ENCODE measurements at places on chromosomes 1 and 21.

DNA sequence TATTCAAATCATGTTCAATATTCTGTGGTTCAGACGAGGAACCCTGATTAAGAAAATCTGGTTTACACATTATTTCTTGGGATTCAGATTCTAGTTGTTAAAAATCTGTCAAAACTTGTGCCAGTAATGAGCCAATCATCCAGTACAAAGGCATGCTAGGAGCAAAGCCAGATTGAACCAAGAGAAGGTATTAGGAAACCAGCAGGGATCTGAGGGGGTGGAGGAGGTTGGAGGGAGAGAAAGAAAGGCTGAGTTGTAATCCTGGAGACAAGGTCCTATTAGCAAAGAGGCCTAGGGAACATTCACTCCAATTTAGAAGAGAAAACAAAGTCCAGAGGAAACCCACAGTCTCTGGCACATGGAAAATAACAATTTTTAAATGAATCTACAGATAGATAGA is 352.9 kb downstream of the LTN1 start:
- DNase-seq: no peak

DNA sequence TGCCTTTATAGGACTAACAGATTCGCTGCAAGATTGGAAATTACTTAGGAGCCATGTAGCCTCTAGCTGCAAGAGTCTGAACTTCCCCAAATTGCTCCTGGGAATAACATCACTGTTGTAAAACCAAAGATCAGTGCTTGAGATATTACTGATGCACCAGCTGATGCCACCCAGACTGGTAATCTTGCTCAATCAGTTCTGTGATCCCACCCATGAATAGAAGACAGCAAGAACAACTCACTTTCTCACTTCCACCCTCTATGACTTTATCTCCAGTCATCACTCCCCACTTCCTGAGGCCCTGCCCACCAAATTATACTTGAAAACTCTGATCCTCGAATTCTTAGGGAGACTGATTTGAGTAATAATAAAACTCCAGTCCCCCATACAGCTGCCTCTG is 1011.1 kb downstream of the PLA2G4A start:
- no peak for DNase-seq

- DNase-seq: no peak
These were observed 61.9 kb downstream of the TIAM1 start for GRCh38 chr21:31282095-31282709.

- no peak for DNase-seq
These were observed 55.8 kb downstream of the HUNK start for GRCh38 chr21:31928656-31929055.

DNA sequence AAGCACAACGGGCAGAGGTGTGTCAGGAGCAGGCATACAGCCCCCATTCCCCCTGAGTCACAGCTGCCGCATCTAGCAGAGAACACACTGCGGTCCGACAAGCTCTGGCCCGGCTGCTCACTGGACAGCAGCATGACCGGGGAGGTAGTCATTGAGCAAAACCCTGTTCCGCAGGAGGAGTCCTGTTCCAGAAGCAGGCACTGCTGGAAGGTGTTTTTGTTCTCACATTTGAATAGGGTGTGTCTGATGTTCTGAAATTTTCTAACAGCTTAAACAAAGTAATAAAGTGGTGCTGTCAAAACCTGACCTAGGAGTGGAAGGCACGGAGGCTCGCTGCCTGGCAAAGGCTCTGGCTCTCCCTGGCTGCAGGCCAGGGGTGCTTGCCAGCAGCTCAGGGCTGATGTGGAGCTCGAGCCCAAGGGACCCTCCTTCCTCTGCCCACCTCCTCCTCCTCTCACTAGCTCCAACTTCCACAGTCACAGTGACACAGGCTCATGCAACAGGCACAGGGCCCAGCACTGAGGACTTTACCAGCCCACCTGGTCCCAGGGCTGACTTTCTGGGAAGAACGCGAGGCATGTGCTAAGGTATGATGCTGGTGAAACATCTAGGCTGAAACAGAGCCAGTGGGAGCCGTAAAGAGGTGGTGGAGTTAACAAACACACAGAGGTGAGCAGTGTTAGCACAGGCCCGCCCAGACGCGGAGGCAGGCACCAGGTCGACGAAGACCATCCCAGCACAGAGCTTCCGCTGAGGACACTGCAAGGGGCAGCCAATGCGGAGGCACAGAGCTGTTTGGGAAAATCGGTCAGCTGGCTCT is 118.6 kb upstream of the IFFO2 start:
- peak; percentile 82 for DNase-seq

- DNase-seq: no peak
These were observed 19.1 kb downstream of the MATN1 start for GRCh38 chr1:30704271-30704670.

GRCh38 chr1:168621356-168621755 is 45.0 kb downstream of the XCL1 start:
- DNase-seq: no peak

DNA sequence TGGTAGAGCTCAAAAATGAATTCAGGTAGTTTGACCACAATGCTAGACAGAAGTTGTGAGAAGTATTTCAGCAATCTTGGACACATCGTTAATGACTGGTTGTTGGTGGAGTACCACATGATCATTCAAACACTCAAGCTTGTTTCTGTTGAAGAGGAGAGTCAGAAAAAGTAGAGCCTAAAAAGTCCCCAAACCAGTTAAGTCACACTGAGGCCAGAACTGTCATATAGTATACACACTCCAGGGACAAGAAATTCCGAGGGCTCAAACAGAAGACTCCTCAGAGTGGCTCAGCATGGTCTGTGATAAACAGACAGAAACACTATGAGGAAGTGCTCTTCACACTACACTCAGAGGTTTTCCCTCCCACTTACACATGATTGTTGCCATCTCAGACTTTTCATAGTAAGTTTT is 5.8 kb downstream of the TRIM33 start:
- DNase-seq: no peak

GRCh38 chr21:38039369-38039768 is 123.1 kb upstream of the KCNJ6 start:
- no peak for DNase-seq

DNA sequence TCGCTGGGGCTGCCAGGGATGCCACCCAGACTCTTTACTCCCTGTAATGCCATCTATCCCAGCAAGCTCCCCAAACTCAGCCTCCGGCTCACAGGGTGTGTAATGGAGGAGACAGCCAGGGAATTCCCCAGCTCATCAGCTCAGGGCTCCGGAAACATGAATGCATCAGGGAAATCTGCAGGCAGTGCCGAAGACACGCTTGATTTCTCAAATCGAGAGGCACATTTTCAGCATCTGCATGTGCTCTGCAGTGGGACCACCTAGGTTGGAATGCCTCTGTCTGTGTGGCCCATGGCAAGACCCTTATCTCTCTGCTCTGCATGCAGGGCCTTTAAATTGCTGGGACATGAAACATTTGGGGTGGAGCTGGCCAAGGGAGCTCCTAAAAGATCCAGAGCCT is 170.1 kb downstream of the TRABD2B start:
- DNase-seq: no peak

DNA sequence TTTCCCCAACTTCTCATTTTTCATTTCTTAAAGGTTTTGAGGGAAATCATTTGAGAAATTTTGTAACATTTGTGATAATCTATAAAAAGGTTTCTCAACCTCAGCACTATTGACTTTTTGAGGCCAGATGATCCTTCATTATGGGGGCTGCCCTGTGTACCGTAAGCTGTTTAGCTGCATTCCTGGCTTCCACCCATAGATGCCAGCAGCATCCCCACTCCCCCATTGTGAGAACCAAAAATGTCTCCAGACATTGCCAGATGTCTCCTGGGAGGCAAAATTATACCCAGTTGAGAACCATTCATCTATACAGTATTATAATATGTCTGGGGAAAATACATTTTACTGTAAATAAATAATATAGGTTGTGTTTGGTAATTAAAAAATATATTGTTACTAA is 146.0 kb downstream of the PBX1 start:
- no peak for DNase-seq

DNA sequence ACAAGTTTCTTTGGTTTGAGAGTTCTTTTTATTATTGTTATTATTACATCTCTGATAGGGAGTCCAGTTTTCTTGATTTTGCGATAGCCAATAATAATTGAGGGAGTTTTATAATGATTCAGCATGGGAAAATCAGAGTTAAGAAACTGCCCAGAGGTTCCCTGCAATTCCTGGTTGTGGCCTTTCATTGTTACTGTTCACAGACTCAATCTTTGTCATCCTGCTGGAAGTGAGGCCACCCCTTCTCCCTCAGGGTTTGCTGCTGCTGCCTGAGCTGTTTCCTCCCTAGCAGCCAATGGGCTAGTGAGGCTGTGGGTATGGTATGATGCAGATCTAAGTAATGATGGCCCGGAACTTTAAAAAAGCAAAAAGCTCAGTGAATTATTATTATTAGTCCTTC is 50.2 kb upstream of the TACSTD2 start:
- no peak for DNase-seq

- DNase-seq: no peak
These were observed 421.5 kb downstream of the RWDD3 start for GRCh38 chr1:95655321-95656020.

GRCh38 chr1:211334986-211335385 is 8.4 kb downstream of the TRAF5 start:
- DNase-seq: no peak

- no peak for DNase-seq
These were observed 291.1 kb upstream of the ADAMTS5 start for GRCh38 chr21:27257908-27258556.

DNA sequence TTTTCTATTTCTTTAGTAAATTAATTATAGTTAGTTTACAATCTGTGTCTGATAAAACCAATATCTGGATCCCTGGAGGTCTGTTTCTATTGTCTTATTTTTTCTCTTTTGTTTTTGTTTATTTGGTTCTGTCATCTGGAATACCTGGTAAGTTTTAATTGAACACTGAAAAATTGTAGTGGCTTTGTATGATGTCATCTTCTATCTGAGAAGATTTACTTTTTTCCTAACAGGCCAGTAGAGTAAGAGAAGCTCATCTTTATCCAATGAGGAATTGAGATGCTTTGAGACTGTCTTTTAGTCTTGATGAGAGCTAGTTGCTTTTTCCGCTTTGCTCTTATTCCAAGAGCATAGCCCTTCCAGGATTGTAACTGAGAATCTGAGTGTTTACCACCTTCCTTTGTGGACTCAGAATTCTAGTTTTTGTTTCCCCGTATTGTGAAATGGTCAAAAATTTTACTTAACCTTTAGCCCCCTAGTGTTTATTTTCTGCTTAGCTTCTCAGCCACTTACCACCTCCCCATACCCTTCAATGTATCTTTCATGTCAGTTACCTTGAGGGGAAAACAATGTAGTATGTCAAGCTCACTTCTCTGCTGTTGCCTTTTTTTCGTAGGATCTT is 25.0 kb downstream of the PTGFRN start:
- DNase-seq: no peak

GRCh38 chr1:194289569-194290266 is 1103.3 kb upstream of the B3GALT2 start:
- no peak for DNase-seq

GRCh38 chr1:168273575-168273974 is 7.1 kb upstream of the TBX19 start:
- DNase-seq: no peak

- no peak for DNase-seq
These were observed 3.0 kb upstream of the MACO1 start for GRCh38 chr1:25427696-25428095.

- peak; percentile 73 for DNase-seq
These were observed at the start of gene CSMD2 for GRCh38 chr1:34164771-34165391. CSMD2 (minus strand) TSS chr1:34165230; CDS start chr1:34165097, 133 bp downstream.

DNA sequence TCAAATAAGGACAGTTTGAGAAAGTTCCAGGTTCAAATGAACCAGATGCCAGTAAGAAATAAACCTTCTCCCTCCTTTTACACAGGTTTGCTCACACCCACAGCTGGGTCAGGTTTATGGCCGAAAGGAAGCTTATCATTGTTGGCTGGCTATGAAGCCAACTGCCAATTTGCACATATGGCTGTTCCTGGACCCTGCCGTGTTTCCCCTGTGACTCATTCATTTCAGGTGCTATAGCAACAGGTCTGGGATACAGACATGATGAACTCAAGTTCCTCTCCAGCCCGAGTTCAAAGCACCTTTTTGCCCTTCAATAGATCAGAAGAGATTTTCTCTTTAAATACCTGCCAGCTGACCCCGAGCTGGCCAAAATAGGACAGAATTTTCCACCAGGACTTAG is 134.4 kb upstream of the SMYD2 start:
- no peak for DNase-seq

- DNase-seq: no peak
These were observed 109.4 kb downstream of the RGL1 start for GRCh38 chr1:183914276-183914675.

GRCh38 chr1:8097077-8097799 is 71.1 kb upstream of the ERRFI1 start:
- peak; percentile 99 for DNase-seq

DNA sequence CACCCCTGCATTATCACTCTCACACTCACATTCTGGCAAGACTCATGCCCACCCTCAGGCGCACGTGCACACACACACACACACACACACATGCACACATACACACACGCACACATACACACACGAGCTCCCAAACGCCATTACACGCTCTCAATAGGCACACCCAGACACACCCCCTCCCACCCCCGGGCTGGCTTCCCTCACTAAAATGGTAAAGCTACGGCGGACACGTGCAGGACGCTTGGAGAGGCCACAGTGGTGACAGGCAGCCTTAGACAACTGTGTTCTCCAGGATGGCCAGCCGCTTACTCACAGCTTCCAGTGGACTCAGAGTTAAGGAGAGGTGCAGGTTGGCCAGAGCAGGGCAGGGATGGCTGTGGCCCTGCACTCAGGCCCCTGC is 10.1 kb downstream of the MATN1 start:
- no peak for DNase-seq

GRCh38 chr1:30268923-30269666 is 454.3 kb downstream of the MATN1 start:
- no peak for DNase-seq

DNA sequence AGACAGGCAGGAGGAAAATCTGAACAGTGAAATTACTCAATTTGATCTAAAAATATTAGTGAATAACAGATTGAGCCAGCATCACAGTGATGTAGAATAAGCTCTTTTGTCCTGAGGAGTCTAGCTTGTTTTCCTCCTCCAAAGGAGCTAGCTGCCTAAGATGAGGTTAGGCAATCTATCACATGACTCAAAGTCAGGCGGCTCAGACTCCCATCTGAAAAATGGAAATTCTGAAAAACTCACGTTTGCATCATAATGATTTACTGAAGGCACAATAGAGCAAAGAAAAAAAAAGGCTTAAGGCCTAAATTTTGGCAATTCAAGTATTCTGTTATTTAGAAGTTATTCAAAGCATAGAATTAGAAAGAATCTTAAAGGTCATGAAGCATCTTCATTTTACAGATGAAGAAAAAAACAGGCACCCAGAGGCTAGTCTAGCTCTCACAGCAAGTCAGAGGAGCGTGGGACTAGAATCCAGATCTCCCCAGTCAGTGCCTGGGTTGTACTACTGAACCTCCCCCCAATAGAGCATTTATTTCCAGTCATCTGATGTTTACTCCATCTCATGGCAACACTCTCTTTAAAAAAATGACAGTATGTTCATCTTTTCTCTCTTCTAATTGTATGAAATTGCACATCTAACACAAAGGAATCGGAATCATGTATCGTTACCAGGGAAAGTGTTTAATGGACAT is 62.5 kb upstream of the ATF3 start:
- no peak for DNase-seq

- no peak for DNase-seq
These were observed 52.0 kb upstream of the KCNA3 start for GRCh38 chr1:110726755-110727154.

- no peak for DNase-seq
These were observed 37.5 kb downstream of the RCSD1 start for GRCh38 chr1:167667536-167667935.

- DNase-seq: peak; percentile 29
These were observed 3.9 kb upstream of the DIP2A start for GRCh38 chr21:46454634-46455390.

- DNase-seq: no peak
These were observed 39.5 kb upstream of the STMN1 start for GRCh38 chr1:25945761-25946160.
